ENCODE measurements at places on chromosomes 1 and 21. TPM values are rescaled to one million over a fixed set of nuclear protein-coding genes. Genes with fewer than 3 reads are reported as not detected.

- no peak for DNase-seq
Observed at GRCh38 chr1:204812842-204813241, 57.8 kb upstream of the NFASC start.

PTCH2 gene
- 0.90 TPM for total RNA-seq

GRCh38 chr1:93623436-93623835, 58.2 kb downstream of the BCAR3 start:
- H3K36me3 ChIP-seq = no peaks in the 10 kb centered on the region
- H3K27me3 ChIP-seq = no peaks in the 10 kb centered on the region
- H3K4me1 ChIP-seq = no peaks in the 10 kb centered on the region
- H3K27ac ChIP-seq = no peak overlapping the region
- no peak for DNase-seq
- H3K4me3 ChIP-seq = no peak overlapping the region

DNA sequence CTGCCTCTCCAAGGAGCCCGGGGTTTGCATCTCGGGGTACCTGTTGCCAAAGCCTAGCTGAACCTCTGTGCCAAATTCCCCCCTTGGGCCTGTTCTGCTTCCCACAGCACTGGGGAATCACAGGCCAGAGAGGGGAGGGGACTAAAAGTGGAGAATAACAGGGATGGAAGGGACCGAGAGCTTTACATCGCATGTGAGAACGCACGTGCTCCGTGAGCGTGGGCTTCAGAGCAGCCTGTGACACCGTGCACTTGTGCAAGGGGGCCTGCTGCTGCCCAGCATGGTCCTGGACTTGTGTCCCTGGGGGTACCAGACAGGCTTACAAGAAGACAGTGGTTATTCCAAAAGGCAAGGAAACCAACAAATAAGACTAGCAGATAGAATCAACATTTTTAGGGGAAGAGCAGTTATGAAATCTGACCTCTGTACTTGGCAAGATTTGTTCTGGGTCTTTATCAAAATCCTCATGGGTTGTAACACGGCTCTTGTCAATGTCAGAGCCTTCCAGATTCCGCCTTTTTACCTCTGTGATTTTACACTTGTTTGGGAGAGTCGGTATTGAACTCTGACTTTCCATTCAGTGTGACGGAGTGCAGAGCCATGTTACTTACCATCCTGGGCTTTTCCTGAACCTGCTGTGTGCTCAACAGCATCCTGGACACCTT, 36.2 kb upstream of the TNFRSF1B start:
- H3K27ac ChIP-seq = no peak overlapping the region
- H3K36me3 ChIP-seq = no peaks in the 10 kb centered on the region
- DNase-seq = no peak
- H3K4me3 ChIP-seq = no peak overlapping the region
- H3K4me1 ChIP-seq = peaks cover 29% of the 10 kb centered on the region

DNA sequence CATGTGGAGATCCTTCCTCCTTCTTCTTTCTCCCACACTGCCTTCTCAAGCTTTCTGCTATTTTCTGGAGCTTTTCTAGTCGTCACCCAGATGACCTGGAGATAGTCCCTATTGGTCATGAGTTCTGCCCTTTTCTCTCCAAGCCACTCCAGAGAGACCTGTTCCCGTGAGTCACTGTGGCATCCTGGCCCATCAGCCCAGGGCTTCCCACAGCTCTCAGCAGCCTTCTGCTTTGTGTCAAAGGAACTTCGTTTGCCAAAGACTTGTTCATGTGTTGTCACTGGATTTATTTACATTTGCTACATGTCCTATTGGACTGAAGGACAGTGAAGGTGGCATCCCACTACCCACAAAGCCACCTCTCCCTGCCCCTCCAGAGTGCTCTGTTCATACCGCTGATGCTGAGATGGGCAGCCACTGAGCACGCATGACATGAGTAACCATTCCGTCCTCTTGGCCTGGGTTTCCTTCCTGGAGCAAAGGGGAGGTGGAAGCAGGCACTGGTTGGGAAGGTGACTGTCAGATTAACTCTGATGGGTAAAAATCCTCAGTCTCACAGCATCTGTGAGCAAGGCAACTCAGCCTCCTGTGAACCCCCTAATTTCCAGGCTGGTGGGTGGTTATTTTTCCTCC, 119.2 kb downstream of the EDEM3 start:
- H3K27me3 ChIP-seq = no peaks in the 10 kb centered on the region
- H3K4me1 ChIP-seq = no peaks in the 10 kb centered on the region
- DNase-seq = no peak
- H3K27ac ChIP-seq = no peak overlapping the region
- H3K36me3 ChIP-seq = no peaks in the 10 kb centered on the region

MPC2 gene
- total RNA-seq = 17.5 TPM

GRCh38 chr21:35408401-35408800, 359.3 kb upstream of the RUNX1 start:
- H3K36me3 ChIP-seq = no peaks in the 10 kb centered on the region
- H3K27me3 ChIP-seq = peaks cover 5% of the 10 kb centered on the region
- H3K4me1 ChIP-seq = no peaks in the 10 kb centered on the region
- no peak overlapping the region for H3K27ac ChIP-seq
- no peak overlapping the region for H3K4me3 ChIP-seq
